Neuronal stem cell (in vitro differentiated cells): ENCODE measurements at places on chromosomes 1 and 21.

- no peak overlapping the region for H3K27ac ChIP-seq
- no peaks in the 10 kb centered on the region for H3K4me1 ChIP-seq
These were observed 325.1 kb upstream of the GREM2 start for GRCh38 chr1:240936911-240937668.

DNA sequence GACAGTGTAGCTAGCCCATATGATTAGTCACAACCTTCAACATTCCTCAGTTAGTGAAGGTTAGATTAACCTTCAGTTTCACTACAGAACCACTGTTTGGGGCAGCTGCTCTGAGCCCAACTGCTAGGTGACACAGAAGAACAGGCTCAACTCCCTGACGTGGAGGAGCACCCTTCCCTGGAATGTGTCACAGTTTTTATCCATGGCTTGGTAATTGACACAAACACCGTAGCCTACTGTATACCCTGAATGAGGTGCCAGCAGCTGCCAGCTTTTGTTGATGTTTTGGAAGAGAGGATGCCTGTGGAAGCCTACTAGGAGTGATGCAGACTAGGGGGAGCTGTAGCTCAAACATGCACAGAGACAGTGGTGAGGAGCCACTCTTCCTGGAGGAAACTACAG lies 56.6 kb upstream of the CR2 start:
- H3K4me1 ChIP-seq: no peaks in the 10 kb centered on the region
- no peak overlapping the region for H3K27ac ChIP-seq
- no peaks in the 10 kb centered on the region for H3K36me3 ChIP-seq
- H3K4me3 ChIP-seq: no peak overlapping the region
- H3K27me3 ChIP-seq: no peaks in the 10 kb centered on the region

DNA sequence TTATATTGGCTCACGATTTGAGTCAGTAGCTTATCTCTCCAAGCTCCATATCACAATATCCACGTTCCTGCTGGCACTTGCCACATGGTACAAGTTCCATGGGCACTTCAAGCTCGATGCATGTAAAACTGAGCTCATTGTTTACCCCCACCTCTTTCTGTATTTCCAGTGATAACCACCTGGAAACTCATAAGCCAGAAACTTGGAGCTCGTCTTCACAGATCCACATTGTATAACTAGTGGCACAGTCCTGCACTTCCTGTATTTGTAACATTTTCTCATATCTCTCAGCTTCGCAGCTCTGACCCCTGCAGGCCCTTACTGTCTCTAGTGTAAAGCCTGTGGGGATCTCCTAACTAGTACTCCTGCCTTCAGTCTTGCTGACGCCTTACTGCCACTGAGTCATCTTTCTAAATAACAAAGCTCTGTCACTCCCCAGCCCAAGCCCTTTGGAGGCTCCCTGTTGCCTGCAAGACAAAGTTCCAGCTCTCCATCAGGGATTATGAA lies 6.5 kb upstream of the C2CD4D start:
- no peaks in the 10 kb centered on the region for H3K4me1 ChIP-seq
- no peak overlapping the region for H3K4me3 ChIP-seq
- H3K36me3 ChIP-seq: no peaks in the 10 kb centered on the region
- no peak for DNase-seq
- H3K27ac ChIP-seq: no peak overlapping the region

DNA sequence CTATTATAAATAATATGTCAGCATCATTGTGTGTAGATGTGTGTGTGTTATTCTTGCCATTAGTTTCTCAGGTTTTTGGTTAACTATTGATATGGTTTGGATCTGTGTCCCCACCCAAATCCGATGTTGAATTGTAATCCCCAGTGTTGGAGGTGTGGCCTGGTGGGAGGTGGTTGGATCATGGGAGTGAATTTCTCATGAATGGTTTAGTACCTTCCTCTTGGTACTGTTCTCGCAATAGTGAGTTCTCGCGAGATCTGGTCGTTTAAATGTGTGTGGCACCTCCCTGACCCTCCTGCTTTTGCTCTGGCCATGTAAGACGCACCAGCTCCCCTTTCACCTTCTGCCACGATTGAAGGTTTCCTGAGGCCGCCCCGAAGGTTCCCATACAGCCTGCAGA lies 9.6 kb upstream of the POFUT2 start:
- no peaks in the 10 kb centered on the region for H3K36me3 ChIP-seq
- no peaks in the 10 kb centered on the region for H3K27me3 ChIP-seq
- no peak overlapping the region for H3K4me3 ChIP-seq
- H3K27ac ChIP-seq: no peak overlapping the region
- DNase-seq: no peak

DNA sequence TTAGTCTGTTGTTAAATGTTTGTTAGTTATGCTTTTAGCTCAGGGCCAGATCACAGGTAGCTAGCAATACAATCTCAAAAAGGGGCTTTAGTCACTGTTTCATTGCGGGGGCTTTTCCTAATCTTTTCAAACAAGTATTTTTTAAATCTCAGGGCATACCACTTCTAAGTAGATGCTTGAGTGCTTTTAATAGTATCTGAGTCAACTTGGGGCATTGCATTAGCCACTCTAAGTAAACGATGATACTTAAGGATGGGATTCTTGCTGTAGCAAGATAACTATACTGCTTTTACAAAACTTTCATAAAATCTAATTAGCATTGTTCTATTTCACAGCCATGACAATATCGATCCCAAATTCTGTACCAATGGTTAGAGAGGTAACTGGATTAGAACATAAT lies 11.6 kb downstream of the CDC42BPA start:
- H3K36me3 ChIP-seq: no peaks in the 10 kb centered on the region
- H3K4me3 ChIP-seq: no peak overlapping the region
- DNase-seq: no peak

DNA sequence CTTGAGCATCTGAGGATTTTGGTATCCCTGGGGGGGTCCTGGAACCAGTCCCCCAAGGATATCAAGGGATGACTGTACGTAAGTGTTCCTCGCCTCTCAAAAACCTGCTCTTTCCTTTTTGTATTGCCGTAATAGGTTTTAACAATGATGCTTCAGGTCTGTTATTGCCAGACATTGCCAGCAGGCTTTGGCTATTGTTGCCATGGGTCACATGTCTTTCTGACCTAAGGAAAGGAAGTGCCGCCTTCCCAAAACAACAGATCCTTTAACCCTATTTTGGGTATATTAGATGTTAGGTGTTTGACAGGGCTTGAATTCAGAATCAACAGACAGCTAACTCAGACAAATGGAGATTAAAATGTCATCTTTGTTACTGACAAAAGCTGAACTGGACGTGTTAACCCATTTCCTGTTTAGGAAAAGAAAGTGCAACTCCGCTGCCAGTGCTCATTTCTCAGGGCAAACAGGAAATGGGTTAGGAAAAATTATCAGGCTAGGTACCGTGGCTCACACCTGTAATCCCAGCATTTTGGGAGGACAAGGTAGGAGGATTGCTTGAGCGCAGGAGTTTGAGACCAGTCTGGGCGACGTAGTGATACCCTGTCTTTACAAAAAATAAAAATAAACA lies 12.4 kb upstream of the PRPF38B start:
- H3K4me3 ChIP-seq: no peak overlapping the region
- DNase-seq: no peak
- H3K27ac ChIP-seq: no peak overlapping the region
- H3K4me1 ChIP-seq: no peaks in the 10 kb centered on the region

DNA sequence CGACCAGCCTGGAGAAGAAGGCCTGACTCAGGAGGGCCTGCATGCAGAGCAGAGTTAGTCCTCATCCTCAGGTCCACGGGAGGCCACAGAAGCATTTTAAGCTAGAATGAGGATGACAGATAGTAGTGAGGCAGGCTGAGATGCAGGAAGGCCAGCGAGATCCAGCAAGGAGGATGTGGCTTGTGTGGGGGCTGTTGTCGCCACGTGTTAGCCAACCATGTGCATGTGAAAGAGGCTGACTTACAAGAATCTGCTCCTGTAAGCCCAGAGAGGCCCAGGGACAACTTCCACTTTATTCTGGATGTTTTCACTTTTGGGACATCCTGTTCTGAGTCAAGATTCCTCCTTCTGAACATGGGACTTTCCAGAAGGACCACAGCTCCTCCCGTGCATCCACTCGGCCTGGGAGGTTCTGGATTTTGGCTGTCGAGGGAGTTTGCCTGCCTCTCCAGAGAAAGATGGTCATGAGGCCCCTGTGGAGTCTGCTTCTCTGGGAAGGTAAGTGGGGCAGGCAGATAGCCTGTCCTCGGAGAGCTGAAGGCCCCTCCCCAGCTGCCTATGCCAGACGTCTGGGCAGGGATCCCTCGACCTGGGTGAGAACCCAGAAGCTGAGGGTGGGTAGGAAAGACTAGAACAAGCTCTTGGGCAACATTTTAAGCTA lies at the start of gene SLAMF8:
TSS of gene SLAMF8 (plus strand) at position 433 of the 661 bp plus-strand sequence. CDS start at position 459, 26 bp downstream.
- H3K4me3 ChIP-seq: no peak within 1 kb of the TSS
- peaks cover 65% of the 10 kb centered on the region for H3K27me3 ChIP-seq
- no peaks in the 10 kb centered on the region for H3K36me3 ChIP-seq
- no peak within 1 kb of the TSS for H3K27ac ChIP-seq
- peaks cover 18% of the 10 kb centered on the region for H3K4me1 ChIP-seq
